Hematopoietic multipotent progenitor cell treated with erythropoietin and hydrocortisone succinate and interleukin-3 and kit ligand, for 8 days (in vitro differentiated cells): ENCODE measurements at places on chromosomes 12 and 14.

- no peak for DNase-seq
These were observed 743 bp downstream of the NDUFA12 start for GRCh38 chr12:95002754-95003153.

DNA sequence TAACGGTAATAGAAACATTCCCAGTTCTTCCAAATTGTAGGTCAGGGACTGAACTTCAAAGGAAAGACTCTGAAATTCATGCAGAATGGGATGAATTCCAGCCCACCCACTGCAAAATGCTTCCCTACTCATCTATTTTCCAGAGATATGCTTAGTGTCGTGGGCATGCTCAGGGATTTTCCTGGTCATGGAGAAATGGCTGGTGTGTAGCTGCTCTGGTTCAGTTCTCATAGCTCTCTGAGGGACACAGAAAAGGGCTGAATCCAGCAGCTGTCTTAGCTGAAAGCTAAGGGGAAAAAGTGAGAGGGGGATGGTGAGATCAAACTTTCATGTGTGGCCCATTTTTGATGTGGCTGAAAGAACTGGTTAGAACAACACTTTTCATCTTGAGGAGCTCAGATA, 72.9 kb upstream of the KRAS start:
- no peak for DNase-seq

- DNase-seq = no peak
These were observed 108.7 kb downstream of the GAS2L3 start for GRCh38 chr12:100682178-100682577.

- peak; percentile 36 for DNase-seq
These were observed 1.2 kb downstream of the CDK2AP1 start for GRCh38 chr12:123270214-123271000.

- DNase-seq = peak; percentile 77
These were observed 330.9 kb downstream of the TMEM121 start for GRCh38 chr14:105857220-105857825.

GRCh38 chr12:44317651-44318126, 481.8 kb downstream of the TMEM117 start:
- peak; percentile 16 for DNase-seq

- DNase-seq = peak; percentile 55
These were observed 61.5 kb upstream of the PTGR2 start for GRCh38 chr14:73789989-73790581.

GRCh38 chr14:104001003-104001402, 58.7 kb upstream of the RD3L start:
- peak; percentile 38 for DNase-seq

- no peak for DNase-seq
These were observed 20.5 kb downstream of the BRI3BP start for GRCh38 chr12:125013816-125014442.

DNA sequence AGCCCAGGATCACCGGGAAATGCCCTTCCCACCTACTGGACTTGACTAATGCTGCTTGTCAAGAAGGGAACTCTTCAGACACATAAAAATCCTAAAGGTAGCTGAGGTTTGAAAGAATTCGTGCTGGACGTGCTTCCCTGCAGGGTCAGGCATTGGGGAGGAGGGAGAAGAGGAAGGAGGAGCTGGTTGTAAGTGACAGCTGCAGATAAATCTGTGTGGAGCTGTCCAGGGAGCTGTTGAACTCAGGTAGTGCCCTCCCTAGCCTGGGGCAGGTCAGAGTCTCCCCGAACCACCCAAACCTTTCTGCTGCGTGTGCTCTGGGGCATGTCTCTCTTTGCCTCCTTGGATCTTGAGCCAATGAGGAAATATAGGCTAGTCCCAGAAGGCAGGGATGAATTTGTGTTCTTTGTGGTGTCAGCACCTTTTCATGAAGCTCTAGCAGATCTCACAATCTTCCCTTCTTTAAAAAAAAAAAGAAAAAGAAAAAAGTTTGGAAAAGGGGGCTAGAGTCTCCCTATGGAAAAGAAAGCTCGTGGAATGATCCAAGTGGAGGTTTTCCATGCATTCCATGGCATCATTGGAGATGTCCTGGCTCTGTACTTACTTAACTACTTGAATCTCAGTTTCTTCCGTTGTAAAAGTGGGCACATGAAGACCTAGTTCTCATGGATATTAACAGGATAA, 23.6 kb upstream of the FOS start:
- DNase-seq = no peak

DNA sequence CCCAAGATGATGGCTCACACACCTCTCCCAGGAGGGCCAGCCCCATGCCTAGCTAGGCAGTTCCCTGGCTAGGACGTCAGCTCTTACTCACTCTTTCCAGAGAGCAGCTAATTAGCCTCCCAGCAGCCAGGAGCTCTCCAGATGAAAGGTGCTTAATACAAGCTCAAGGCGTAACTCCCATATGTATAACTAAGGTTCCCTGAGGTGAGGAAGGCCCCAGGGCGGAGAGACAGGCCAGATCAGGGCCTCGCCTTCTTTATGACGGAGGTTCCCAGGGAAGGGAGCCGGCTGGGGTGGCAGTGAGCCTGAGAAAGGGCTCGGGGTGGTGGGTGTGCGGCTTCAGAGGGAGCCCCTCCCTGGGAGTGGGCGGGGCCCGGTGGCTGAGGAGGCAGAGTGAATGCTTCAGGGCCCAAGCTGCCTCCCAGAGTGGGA, 26.4 kb upstream of the ZFP36L1 start:
- peak; percentile 40 for DNase-seq

- DNase-seq = peak; percentile 65
These were observed 82.2 kb downstream of the PAPOLA start for GRCh38 chr14:96584199-96584906.

- no peak for DNase-seq
These were observed 27.9 kb downstream of the KCNMB4 start for GRCh38 chr12:70393787-70394499.

GRCh38 chr12:122421821-122422729, at the start of gene CLIP1:
CLIP1 (minus strand) TSS chr12:122422669; CDS start chr12:122380452, 42,217 bp downstream.
- peak; percentile 46 for DNase-seq

DNA sequence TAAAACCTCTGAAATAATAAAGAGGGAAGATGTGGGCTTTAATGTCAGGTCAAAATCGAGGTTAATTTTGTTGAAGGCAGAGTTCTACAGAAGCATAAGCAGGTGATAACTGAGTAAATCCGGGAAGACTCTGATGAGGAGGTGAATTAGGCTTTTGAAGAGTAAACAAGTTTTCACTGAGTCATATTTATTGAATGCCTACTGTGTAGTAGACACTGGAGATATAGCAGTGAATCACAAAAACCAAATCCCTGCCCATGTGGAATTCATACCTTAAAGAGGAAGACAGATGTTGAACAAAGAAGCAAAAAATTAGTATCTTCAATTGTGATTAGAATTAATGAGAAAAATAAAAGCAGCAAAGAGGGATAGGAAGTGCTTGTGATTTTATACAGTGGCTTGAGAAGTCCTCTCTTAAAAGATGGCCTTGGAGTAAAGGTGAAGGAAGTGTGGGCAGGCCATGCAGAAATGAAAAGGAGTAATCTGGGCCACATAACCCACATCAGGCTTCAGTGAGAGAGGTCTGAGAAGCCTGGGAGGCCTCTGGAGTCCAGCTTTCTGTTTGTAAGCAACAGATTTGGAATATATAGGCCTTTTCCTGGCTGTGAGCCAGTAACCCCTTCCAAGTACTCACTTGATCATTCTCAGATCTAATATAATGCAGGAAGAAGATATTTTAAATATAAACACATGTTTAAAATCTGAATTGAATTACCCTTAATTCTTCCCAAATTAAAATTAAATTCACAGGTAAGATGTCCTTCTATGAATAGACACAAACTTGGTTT, 46.7 kb downstream of the BHLHE41 start:
- DNase-seq = no peak

- no peak for DNase-seq
These were observed 862 bp downstream of the KLRB1 start for GRCh38 chr12:9606736-9607372.

DNA sequence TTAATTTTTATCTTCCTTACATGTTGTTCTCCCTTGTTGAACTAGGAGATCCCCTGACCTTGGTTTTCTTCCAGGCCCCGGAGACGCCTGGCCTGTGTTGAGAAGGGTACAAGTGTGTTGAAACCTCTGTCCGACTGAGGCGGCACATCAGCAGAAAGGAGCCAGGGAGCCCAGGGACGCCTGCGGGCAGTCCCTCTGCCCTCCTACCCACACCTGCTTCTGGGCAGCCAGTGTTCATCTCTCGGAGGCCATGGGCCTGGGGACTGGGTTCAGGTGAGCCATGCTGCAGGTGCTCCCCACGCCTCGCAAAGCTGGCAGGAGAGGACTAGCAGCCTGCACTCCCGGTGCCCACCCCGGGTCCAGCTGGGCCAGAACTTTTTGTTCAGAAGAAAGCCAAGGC, 39.9 kb upstream of the EIF5 start:
- no peak for DNase-seq

- no peak for DNase-seq
These were observed 34.0 kb downstream of the VCPKMT start for GRCh38 chr14:50082308-50082742.
